ENCODE measurements at places on chromosomes 12 and 14.
A peak's percentile ranks its signal among the peaks of the same experiment; 100 is the strongest.

DNA sequence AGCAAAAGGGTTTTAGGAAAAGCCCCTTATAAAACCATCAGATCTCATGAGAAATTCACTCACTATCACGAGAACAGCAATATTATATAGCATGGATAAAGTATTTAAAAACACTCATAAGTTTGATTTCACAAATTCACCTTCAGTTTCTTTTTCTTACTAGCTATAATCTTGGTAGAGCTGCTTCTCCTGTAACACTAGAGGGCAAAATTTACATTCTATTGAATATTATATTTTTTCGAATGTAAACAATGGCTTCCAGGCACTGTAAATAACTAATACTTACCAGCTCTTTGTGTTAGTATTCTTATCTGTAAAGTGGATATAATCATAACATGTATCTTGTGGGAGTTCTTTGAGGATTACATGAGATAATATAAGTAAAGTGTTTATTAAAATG lies 259.6 kb downstream of the CCER1 start:
- no peak for DNase-seq

GRCh38 chr12:530308-530707 lies 70.6 kb downstream of the B4GALNT3 start:
- DNase-seq, result peak; percentile 75

DNA sequence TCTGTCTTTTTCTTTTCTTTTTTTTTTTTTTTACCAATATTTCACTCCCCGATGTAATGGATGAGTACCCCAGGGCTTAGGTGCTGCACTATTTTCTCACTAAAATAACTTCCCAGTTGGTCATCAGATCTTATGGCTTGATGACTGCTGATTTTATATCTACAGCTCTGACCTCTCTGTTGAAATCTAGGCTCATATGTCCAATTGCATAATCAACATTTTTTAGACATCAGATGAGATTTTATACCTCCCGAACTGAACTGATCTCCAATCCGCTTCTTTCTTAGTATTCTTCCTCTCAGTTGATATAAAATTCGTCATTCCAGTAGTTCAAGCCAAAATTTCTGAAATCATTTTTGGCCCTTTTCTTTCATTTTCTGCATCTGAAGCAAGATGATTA lies 1236.5 kb downstream of the SLC16A7 start:
- no peak for DNase-seq

- DNase-seq, result peak; percentile 29
Measured at GRCh38 chr14:73829526-73830431, 21.9 kb upstream of the PTGR2 start.

- peak; percentile 76 for DNase-seq
Measured at GRCh38 chr12:106309671-106310505, 7.4 kb downstream of the TCP11L2 start.
